ENCODE measurements at places on chromosomes 16 and 17.
A peak's percentile ranks its signal among the peaks of the same experiment; 100 is the strongest.

- DNase-seq = no peak
Measured at GRCh38 chr16:386641-387156, 4.9 kb upstream of the PGAP6 start.

DNA sequence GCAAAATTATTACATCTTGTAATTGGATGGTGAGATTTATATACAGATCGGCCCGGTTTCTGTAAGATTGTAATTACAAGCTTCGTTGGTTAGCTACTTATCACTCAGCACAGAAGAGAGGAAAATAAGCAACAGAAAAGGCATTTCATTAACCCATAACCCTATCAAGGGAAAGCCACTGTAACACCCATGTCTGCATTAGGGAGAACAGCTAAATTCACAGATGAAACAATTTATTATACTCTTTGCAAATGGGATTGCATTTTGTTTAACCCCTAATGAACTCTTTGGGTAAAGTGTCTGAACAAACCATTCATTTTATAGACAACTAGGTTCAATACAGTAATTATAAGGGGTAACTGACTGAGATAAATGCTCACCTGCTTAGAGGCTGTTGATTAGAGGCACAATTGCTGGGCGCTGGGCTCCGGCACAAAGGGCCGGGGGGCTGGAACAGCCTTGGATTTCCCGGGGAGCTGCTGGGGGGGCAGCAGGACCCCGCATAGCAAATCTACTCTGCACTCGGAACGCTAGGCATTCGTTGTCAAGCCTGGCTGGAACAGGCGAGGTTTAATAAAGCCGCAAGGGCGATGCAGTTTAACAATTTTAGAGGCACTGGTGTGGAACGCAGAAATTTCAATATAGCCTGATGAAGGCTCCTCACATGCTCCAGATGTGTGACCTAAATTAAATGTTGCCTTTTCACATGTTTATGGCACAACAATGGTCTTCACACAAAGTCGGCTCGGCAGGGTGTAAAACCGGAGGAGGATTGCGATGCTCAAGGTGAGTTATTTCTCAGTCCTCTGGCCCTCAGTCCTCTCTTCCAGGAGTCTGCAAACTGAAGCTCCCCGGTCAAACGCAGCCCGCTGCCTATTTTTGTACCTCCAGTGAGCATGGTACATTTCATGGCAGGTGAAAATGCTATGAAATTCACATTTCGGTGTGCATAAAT is 134.0 kb upstream of the IRX6 start:
- no peak for DNase-seq

GRCh38 chr16:66478733-66479511 is 51.8 kb downstream of the BEAN1 start:
- peak; percentile 65 for DNase-seq

DNA sequence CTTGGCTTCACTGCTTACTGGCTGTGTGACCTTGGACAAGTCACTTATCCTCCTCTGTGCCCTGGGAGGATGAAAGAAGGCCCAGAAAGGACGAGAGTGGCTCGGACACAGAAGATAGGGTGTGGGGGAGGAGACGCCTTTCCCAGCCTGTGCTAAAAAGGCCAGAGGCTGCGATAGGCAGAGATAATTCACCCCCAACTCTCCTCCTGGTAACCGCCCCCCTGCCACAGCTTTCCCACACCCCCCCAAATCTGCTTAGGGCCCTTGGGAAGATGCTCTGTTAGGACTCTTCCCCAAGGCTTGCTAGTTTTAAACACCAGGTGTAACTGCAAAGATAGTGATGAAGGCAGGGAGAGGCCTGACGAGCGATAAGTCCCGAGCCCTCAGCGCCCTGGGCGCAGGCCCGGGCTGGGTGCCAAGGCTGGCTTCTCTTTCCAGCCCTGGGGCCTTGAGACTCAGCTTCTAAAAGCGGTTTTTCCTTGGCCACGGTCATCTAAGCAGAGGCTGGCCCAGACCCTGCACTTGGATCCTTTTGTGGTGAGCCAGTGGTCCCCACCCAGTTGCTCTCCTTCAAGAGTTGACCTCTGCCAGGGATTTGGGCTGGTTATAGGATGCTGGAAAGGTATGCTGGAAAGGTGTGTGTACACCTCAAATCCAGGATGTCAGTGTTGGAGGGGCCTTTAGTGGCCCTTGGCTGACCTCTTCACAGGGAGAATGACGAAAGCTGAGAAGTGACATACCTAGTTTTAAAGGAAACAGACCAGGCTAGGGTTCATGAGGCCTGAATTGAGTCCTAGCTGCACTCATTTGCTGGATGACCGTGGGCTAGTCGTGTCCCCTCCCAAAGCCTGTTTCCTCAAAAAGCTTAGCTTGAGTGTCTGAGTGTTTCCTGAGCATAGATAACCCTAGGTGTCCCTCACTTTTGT is 3.4 kb upstream of the PPP1R9B start:
- DNase-seq = no peak

DNA sequence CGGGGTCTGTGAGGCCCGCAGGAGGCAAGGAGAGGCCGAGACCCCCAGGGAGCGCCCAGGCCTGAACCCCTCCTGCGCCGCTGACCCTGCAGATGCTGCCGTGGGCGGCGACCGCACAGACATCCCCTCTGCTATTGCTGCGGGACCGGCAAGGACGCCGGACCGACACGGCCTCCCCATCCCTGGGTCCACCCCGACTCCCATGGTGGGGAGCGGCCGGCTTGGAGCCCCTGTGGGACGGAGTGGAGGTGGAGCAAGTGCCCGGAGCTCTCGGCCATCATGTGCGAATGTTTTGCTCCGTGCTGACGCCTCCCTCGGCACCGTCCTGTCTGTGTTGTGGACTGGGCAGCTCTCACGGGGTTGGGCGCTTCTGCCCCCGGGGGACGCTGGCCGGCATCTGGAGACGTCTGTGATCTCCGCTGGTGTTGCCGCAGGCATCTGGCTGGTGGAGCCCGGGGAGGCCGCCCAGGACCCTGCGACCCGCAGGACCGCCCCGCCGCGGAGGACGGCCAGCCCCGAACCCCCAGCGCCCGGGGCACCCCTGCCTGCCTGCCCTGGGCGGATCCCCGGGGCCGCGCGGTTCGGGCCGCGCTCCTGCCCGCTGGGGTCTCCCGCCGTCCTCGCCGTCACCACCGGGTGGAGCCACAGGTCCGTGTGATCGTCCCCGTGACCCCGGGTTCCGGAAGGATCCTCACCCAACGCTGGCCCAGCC is 12.8 kb upstream of the GNG13 start:
- no peak for DNase-seq

DNA sequence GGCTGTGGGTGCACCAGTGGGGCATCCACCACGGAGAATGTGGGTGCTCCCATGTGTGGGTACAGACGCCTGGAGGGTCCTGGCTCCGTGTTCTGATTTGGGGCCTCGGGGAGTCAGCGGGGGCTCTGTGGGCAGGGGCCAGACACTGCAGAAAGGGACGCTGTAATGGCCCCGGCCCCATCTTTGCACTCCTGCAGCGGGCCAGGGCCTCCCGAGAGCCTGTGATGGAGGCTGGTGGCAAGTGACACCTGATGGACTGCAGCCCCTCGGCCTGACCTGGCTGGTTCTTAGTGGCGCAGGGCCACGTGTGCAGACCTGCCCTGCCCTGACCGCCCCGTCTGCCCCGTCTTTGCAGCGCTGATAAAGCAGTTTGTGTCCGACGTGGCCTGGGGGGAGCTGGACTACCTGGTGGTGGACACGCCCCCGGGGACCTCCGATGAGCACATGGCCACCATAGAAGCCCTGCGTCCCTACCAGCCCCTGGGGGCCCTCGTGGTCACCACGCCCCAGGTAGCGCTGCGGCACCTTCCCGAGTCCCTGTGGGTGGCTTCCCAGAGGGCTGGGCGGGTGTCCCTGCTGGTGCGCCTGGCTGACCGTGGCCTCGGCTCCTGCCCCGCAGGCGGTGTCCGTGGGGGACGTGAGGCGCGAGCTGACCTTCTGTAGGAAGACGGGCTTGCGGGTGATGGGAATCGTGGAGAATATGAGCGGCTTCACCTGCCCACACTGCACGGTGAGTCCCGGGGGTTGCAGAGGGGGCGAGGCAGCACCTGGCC is 4.7 kb downstream of the NUBP2 start:
- no peak for DNase-seq

GRCh38 chr16:81693744-81694303 is 85.3 kb upstream of the PLCG2 start:
- no peak for DNase-seq

GRCh38 chr17:71360301-71360700 is 760.5 kb upstream of the SOX9 start:
- DNase-seq = no peak

DNA sequence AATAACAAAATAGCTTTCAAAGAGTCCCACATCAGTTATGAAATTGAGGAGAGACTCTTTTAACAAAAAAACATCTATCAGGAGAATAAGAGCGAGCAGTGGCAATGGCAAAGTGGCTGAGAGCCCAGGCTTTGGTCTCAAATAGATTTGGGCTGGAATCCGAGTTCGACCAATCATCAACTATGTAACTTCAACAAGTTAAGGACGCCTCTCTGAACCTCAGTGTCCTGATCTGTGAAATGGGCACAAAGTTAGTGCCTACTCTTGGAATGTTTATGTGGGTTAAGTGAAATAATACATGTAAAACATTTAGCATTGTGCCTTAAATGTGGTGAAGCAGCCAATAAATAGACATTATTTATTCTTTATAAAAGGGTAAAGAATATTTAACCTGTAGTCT is 45.4 kb downstream of the CFDP1 start:
- no peak for DNase-seq

GRCh38 chr16:83220066-83220465 is 587.7 kb upstream of the HSBP1 start:
- DNase-seq = no peak

DNA sequence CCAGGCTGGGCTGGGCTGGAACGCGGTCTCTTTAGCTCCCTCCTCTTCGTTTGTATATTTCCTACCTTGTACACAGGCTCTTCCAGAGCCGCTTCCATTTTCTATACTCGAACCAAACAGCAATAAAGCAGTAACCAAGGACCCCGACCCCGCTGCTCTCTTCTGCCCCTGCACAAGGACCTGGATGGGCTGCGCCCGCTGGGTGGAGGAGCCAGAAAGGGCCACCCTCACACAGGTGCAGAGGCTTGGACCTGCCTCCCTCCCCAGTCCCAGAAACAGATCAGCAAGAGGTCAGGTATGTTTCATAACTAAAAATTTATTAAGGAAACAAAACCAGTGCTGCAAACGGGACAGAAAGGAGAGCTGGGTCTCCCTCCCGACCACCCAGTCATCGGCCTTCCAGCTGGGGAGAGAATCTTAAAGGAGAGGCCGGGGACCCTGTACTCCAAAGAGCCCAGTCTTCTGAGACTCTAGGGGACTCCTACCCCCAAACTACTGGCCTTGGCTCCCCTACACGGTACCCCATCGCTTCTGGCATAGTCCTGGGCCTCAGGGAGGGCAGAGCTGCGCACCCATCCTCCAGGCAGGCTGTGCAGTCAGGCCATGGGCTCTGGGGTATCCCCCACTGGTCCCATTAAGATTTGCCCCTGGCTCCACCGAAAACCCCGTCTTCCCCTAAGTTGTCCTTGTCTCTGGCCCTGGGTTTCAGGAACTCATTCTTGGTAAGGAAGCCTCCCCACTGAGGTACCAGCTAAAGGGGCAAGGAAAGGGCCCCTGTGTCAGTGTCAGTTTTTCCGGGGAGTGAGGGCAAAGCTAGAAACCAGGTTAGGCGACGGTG is 4.9 kb downstream of the HIC1 start:
- no peak for DNase-seq

- no peak for DNase-seq
Measured at GRCh38 chr16:88393034-88393433, 10.3 kb downstream of the ZNF469 start.

- DNase-seq = no peak
Measured at GRCh38 chr16:10931134-10931533, 11.1 kb downstream of the DEXI start.

GRCh38 chr17:35969558-35970380 is 11.5 kb downstream of the CCL16 start:
- DNase-seq = peak; percentile 54

DNA sequence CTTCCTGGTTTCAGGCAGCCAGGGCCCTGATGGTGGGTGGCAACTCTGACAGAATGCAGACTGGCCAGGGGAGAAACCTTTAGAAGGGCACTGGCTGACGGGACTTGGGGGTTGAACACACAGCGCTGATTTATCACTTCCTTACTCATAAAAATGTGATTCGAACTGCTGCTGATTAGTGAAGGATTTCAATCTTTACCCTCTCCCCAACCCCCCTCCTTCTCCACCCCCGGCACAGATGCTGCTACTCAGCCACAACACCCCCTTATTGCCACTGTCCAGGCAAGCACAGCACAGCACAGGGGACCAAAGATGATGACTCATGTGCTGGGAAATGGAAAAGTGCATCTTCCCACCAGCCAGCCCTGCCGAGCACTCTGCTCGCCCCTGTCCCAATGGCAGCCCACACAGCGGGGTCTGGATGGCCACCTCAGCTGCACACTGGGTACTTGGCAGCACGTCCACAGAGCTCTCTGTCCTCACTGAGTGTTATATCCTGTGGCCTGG is 70.1 kb downstream of the SMG6 start:
- no peak for DNase-seq

- no peak for DNase-seq
Measured at GRCh38 chr17:2237950-2238349, 65.6 kb downstream of the SMG6 start.

DNA sequence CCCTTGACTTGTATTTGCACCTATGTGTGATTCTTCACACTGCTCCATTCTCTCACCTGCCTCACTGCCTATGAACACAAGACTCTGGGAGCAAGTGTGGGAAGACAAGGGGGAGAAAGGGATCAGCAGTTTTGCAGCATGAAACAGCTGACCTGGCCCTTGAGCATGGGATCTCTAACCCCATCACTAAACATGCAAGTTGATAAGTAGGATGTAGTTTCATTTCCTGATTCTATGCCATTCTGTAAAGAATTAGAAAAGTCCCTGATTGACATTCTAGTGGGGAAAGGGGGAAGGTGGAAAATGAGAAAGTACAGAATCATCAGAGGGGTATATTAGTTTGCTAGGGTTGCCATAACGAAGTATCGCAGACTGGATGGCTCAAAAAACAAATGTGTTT is 25.3 kb upstream of the MYOCD start:
- DNase-seq = no peak

DNA sequence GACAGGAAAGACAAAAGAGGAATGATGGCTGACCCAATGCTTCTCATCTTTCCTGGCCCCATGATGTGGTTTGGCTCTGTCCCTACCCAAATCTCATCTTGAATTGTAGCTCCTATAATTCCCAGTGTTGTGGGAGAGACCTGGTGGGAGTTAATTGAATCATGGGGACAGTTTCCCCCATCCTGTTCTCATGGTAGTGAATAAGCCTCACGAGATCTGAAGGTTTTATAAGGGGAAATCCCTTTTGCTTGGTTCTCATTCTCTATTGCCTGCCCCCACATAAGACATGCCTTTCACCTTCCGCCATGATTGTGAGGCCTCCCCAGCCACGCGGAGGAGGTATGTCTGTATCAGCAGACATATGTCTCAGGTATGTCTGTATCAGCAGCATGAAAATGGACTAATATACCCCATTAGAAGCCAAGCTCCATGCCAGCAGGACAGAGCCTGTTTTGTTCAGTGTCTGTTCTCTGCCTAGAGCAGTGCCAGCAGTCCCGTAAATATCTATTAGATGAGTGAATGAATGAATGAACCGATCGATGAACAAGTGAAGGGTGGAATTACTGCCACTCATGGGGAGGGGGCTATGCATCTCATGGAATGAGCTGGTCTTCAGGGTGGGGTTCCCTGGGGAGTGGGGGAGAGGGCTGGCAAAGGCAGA is 304.4 kb downstream of the SOX9 start:
- DNase-seq = no peak

- no peak for DNase-seq
Measured at GRCh38 chr17:62179525-62180161, 114.6 kb upstream of the MED13 start.

All from stimulated activated CD8-positive, alpha-beta memory T cell treated with anti-CD3 and anti-CD28 coated beads, Interleukin-4, amount 100 ng/mL, for 4 hours (primary cell).